T follicular helper cell (primary cell): ENCODE measurements at places on chromosomes 3 and 15.

- no peak for DNase-seq
Observed at GRCh38 chr3:194826594-194826993, 140.9 kb downstream of the FAM43A start.

GRCh38 chr3:16842272-16843270 is 42.2 kb upstream of the PLCL2 start:
- peak; percentile 51 for DNase-seq

DNA sequence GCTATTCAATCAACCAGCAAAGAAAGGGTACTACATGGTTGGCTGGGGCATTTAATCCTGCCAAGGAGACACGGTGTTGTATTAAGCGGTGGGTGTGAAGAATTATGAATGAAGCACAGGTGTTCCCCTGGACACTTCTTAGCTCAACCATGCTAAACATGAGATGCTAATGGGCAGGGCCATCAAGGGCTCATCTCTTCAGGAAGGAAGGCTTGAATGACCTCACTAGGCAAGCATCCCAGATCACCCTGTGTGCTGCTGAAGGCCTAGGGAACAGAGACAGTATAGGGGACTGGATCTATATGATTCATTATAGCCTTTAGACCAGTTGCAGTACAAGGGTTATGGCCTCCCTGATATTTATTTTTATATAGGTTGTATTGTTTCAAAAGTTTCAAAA is 221.3 kb upstream of the SLCO3A1 start:
- no peak for DNase-seq

GRCh38 chr15:77578641-77579372 is 53.9 kb downstream of the LINGO1 start:
- DNase-seq, result no peak

GRCh38 chr3:103873021-103873420 is 1438.2 kb downstream of the ZPLD1 start:
- no peak for DNase-seq

DNA sequence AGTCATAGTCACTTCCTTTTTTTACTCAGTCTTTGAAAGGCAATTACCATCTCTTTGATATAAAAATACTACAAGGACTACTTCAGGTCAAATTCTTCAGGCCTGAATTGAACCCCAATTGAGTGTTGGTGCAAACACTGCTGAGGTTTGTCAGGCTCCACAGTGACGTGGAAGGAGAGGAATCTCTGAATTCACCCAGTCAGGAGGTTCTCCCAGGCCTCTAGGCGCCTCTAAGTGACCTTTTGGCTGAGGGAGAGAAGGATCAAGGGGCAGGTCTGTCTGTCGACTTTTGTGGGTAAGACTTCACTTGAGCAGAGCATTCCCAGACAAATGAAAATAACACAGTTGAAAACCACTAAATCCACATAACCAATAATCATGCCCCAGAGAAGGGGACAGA is 227.6 kb upstream of the CHRNA7 start:
- no peak for DNase-seq

DNA sequence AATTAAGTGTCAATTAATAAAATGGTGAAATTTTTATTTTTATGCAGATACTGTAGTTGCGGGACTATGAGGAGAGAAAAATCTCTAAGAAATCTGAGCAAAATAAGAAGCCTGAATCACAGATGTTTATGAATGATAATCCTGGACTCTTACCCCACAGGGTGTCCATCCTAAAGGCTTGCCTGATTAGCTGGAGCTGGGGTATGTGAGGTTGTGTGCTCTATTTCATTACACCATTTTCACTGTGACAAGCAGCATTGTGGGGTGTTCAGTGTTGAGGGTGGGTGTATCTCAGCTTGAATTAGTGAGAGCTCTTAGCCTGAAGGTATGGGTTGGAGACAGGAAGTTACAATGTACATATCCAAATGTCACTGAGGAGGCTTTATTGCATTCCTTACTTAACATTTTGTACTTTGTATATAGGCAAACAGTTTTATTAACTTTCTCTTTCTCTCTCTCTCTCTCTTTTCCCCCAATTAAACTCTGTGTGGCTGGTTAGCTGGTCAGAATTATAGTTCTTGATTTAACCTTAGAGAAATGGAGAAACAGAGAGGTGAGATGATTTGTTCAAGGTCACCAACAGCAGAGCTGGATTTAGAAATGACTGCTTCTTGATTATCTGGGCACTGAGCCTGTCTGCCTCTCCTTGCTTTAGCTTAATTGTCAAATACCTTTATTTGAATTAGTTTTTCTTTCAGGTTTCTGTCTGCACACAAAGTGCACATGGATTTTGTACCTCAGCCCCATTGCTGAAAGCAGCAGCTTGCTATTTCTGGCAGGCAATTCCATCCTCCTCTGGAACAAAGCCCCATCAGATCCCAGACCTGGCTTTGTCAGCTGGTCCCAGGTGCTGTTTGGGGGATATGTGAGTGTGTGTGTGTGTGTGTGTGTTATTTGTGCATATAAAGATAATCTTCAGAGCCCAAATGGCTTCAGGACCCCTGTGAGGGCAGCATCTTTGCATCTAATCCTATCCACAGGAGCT is 35.8 kb downstream of the GJD2 start:
- no peak for DNase-seq

DNA sequence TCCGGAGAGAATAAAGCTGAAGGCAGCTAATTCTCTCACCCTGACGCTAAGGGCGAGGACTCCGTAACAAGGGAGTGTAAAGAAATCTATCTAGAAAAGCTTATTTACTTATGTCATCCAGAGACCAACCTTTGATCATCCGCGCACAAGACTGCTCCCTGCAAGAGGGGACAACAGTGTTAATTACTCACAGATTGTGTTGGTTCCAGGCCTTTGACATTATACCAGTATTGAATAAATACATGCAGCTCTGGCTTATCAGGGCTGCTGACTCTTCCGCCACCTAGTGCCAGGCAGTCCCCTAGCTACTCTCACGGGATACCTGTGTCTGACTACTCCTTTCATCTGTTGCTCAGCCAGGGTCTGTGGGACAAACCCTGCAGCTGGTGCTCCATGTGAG is 211.7 kb downstream of the DTWD1 start:
- no peak for DNase-seq

DNA sequence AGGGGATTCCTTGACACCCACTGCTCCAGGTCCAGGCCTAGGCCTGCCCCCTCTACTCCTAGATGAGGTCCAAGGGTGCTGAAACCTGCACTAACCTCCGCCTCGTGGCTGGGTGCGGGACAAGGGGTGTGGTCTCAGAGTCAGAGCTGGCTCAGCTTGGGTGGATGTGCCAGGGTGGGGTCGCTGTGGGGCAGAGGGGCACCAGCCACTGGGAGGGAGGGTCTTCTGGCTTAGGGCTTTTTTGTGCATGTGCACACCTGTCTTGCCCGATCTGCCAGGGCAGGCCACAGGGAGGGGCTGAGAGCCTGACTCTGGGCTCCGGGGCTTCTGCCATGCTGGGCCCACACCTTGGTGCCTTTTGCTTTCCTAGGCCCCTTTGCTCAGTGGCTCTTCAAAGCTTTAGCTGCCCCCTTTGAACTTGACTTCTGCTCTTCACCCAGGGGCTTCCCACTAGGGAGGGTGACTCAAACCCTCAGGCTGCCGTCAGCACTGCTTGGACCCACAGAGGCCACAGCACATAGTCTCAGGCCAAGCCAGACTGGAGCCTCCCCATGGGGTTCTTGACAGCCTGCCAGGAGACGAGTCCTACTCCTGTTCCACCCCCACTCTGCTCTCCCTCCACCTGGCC is 73.0 kb downstream of the KLF13 start:
- DNase-seq, result no peak

GRCh38 chr3:59904296-59904695 is 854.5 kb upstream of the CFAP20DC start:
- no peak for DNase-seq

- no peak for DNase-seq
Observed at GRCh38 chr3:50676031-50676705, 1.4 kb downstream of the DOCK3 start.

- no peak for DNase-seq
Observed at GRCh38 chr3:22439626-22440025, 688.6 kb upstream of the ZNF385D start.

- no peak for DNase-seq
Observed at GRCh38 chr15:94670438-94671034, 439.2 kb downstream of the MCTP2 start.

GRCh38 chr3:25555695-25556437 is 108.8 kb downstream of the TOP2B start:
- no peak for DNase-seq

DNA sequence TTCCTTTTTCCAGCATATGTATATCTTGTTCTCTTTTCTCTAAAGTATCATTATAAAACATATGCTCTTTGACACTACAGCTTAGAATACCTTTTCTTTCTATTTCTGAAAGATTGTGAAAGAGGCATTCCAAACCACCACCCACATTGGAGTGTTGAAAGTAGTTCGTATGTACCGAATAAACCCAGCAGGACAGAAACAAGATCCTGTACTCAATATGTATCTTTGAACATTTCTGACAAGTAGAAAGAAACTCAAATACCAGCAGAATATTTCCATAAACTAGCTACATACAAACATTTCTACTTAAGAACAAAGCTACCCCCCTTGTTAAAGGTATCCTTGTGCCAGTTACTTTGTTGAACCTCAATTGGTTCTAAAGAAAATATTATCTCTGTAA is 415.3 kb upstream of the ALCAM start:
- DNase-seq, result no peak

GRCh38 chr15:80854104-80854503 is 74.9 kb downstream of the CEMIP start:
- DNase-seq, result no peak
